Endodermal cell (in vitro differentiated cells): ENCODE measurements at places on chromosomes 4 and X. TPM values are rescaled to one million over a fixed set of nuclear protein-coding genes. Genes with fewer than 3 reads are reported as not detected.

The CWH43 gene
- total RNA-seq: not detected in 2 replicates

The SPATA4 gene
- 0.45 TPM in 1 of 3 replicates, not detected in the others for total RNA-seq

The NOX1 gene
- total RNA-seq: not detected in 2 replicates

The ZDHHC15 gene
- total RNA-seq: 2.0 TPM in 2 replicates

The ZCCHC12 gene
- total RNA-seq: 1.6 and 2.1 TPM in 2 replicates

The DNAAF6 gene
- total RNA-seq: not detected in 2 replicates

The DIPK2B gene
- not detected in 2 replicates for total RNA-seq

The GPRIN3 gene
- 1.9 and 2.3 TPM in 2 replicates for total RNA-seq

The NCAPG gene
- total RNA-seq: 25.9 to 57.0 TPM (median 47.4 TPM) in 3 replicates

The CC2D2A gene
- total RNA-seq: 19.8 and 25.2 TPM in 2 replicates

The EDA2R gene
- total RNA-seq: 1.7 and 2.0 TPM in 2 replicates

The AMMECR1 gene
- 22.0 to 29.3 TPM (median 26.8 TPM) in 3 replicates for total RNA-seq

The CT45A3 gene
- total RNA-seq: not detected in 2 replicates

The ARR3 gene
- not detected in 2 replicates for total RNA-seq

The SLITRK2 gene
- total RNA-seq: 24.9 and 31.5 TPM in 2 replicates

The RPA4 gene
- 1.6 and 1.8 TPM in 2 replicates for total RNA-seq

The NPY5R gene
- 4.3 and 4.4 TPM in 2 replicates for total RNA-seq

The FMR1NB gene
- not detected in 3 replicates for total RNA-seq
